GM12891 (cell line): ENCODE measurements at places on chromosomes 4 and X.

- no peak for DNase-seq
These were observed 30.1 kb downstream of the RTL5 start for GRCh38 chrX:72101597-72102037.

GRCh38 chr4:53605783-53606182 lies 14.5 kb upstream of the LNX1 start:
- DNase-seq, result no peak

GRCh38 chrX:137031517-137032340 lies 2.1 kb downstream of the GPR101 start:
- no peak for DNase-seq

- no peak for DNase-seq
These were observed 1.9 kb downstream of the EVC start for GRCh38 chr4:5712931-5713330.

GRCh38 chr4:22957774-22958309 lies 265.1 kb downstream of the GBA3 start:
- DNase-seq, result no peak

GRCh38 chr4:3174371-3175338 lies 74.3 kb upstream of the MSANTD1 start:
- DNase-seq, result no peak

GRCh38 chrX:7244405-7244804 lies 96.5 kb upstream of the PUDP start:
- no peak for DNase-seq

- DNase-seq, result no peak
These were observed 453.3 kb upstream of the INTU start for GRCh38 chr4:127179256-127180087.

- no peak for DNase-seq
These were observed 115.6 kb upstream of the SCML1 start for GRCh38 chrX:17621566-17622270.

DNA sequence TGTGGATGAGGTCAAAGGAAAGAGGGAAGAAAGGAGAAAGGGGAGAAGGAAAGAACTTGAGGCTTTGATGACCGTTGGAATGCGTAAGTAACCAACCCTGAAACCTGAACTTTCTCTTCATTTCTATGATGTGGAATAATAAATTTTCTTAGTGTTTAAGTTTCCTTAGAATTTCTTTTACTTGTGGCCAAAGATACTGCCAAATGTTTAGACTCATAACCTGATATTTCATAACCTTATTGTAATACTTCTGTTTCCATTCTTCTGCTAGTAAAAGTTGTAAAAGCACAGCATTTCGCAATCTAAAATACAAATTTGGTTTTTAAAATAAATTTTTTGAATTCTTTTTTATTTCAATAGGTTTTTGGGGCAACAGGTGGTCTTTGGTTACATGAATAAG lies 258.5 kb upstream of the GIMD1 start:
- no peak for DNase-seq

DNA sequence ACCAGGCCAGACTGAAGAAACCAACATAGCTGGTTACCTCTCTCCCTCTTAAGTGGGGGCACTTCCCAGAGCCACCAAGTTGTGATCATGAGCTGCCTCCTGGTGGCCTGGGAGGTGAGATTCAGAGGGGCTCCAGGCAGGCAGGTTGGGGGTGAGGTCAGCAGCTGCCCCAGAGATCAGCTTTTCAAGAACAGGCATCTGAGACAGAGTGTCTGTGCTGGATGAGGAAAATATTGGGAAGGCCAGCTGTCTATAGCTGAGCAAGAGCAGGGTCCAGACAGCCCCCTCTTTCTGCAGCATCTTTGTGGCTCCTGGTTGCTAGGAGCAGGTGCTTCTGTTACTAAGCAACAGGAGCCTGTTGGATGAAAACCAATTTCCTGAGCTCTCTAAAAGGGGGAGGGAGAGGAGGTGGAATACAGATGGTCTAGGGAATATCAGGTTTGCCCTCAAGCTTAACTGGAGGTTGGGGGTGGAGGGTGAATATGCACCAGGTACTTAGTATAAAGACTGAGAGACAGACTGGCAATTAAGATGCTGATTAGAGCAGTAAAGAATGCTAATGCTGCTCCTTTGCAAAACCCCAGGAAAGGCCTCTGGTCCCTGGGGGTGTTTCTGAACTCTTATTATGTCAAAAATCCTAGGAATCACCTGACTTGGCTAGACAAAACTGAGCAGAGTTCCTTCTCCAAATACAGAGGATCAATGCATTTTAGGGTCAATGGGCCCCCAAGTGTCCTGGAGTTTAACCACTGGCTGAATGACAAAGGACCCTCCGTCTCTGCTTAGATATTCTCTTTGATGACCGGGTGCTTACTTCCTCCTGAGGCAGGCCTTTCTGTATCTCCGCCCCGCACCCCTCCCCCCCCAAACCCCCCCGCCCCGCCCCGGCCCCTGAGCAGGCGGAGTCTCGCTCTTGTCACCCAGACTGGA lies 21.4 kb downstream of the ZCCHC13 start:
- DNase-seq, result no peak

GRCh38 chrX:38886112-38886511 lies 84.9 kb downstream of the MID1IP1 start:
- DNase-seq, result no peak

GRCh38 chr4:40957281-40957680 lies 207.5 kb downstream of the NSUN7 start:
- no peak for DNase-seq

GRCh38 chr4:10746371-10747171 lies 62.0 kb upstream of the CLNK start:
- no peak for DNase-seq

DNA sequence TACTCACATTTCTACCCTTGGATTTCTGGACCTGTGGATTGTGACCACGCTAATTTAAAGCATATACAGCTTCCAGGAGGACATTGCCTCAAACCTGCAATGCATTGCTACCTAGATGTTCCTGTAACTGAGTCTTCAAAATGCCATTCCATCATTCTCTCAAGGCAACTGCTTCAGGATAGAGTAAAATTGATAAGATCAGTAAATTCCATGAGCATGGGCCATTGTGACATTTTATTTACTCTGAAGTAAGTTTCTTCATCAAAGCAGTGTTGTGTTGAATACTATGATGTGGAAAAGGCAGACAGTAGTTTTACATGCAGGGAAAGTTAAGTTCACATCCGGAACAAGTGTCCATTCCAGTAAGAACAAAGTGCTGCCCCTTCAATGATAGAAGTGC lies 991.0 kb downstream of the ARAP2 start:
- DNase-seq, result no peak

DNA sequence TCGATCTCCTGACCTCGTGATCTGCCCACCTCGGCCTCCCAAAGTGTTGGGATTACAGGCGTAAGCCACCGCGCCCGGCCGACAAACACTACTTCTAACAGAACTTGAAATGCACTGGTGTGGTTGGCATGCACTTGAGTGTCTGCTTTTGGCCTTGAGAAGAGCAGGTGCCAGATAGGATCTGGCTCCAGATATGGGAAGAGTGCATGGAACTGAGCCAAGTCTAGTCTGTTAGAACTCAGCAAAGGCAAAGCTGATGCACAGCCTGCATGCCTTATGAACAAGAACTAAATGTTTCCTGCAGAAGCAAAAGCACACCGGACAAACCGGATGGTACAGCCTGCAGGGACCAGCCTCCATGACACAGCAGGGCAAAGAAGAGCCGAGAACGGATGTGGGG lies 35.1 kb upstream of the TBL1X start:
- DNase-seq, result no peak

- DNase-seq, result no peak
These were observed 132.5 kb downstream of the PTTG2 start for GRCh38 chr4:38092701-38093100.

GRCh38 chr4:186819342-186820086 lies 95.9 kb upstream of the FAT1 start:
- no peak for DNase-seq

- peak; percentile 19 for DNase-seq
These were observed 62.4 kb upstream of the PDLIM3 start for GRCh38 chr4:185597532-185598188.

DNA sequence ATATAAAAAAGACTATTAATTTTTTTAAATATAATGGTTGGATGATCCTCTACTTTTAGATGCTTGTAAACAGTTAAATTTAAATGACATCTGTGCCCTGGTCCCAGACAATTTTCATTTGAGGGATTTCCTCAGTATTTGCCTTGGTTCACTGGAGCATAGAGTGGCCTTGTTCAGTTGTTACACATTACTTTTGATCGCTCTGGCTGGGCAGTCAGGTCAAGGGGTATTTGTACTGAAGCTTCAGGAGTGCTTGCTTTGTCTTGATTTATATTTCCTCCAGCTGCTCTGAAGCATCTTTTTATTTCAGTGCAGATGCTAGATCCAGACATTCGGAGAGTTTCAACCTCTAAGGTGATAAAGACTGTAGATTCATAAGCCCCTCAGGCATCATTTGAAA lies 50.0 kb downstream of the COMMD8 start:
- DNase-seq, result no peak

GRCh38 chrX:50874876-50875275 lies 35.7 kb upstream of the BMP15 start:
- no peak for DNase-seq

- DNase-seq, result no peak
These were observed 46.1 kb upstream of the BMPR1B start for GRCh38 chr4:94711635-94712034.

DNA sequence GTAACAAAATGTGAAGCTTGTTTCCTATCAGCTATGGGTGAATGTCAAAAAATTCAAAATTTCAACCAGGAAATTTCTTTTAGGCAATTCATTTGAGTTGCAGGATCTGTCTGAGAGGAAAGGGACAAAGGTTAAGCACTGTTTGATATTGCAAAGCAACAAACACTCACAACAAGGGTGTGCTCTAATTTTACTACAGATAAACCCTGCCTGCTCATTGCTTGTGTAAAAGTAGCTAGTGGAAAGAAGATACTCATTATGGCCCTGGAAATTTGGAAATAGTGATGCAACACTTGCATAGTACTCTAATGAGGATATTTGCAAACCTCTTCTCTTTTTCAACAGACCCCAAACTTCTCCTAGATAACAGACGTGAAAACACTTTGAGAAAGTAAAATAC lies 27.1 kb downstream of the FAM47E start:
- no peak for DNase-seq

GRCh38 chr4:104475652-104476051 lies 19.0 kb downstream of the CXXC4 start:
- DNase-seq, result no peak

DNA sequence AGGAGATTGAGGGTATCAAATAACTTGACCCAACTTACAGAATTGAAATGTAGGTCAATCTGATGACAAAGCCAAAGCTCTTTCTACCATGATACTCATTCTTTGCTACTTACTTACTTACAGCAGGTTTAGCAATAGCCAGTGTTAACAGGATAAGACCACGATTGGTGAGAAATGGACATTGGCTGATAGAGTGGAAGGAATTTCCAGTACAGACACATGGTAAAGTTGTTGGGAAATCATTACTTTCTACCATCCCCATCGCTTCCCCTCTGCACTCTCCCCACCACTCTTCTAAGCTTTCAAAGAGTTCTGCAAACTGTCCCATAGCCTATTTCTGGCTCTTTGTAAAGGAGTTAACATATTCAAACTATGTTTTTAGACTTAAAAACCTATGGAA lies 119.7 kb downstream of the CHRNA9 start:
- DNase-seq, result no peak

- no peak for DNase-seq
These were observed 166.7 kb downstream of the ANTXR2 start for GRCh38 chr4:79906303-79906702.

- no peak for DNase-seq
These were observed 152.0 kb upstream of the SFRP2 start for GRCh38 chr4:153940916-153941315.

DNA sequence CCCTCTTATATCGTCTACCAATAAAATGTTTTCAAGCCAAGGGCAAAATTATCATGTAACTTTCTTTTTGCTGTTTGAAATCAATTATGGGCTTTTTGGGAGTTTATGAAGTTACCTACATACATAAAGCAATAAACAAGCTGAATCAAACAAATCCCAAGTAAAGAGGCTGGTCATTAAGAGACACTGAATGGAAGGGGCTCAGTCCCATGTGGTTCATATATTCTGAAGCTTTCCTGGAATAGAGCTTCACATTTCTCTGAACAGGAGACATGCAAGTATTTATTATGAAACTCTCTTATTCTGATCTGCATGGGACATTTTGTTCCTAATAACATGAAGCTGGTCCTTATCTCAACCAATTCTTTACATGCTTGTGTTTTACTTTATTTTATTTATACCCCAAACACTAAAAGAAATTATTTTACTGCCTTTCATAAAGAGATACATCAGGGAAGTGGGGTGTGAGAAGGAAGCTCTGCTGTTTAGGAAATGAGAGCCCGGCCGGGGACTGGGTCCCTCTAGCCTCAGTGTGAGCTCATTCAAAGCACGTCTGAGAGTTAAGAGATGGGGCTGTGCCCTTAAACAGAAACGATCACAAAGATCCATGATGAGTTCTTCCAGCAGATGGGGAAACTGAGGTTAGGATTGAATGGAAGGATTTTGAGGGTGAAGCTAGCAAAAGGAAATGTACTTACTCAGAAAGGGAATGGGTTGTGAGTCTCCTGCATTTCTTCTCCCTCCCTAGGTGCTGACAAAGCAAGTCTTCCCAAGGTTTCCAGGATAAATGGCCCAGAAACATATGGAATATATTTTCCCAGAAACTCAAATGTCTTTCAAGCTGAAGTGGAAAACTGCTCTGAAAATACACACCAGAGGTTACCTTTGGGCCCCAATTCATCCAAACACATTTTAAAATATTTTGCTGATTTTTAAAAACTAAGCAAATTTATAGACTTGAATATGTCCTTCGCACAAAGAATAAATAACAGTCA lies 93.1 kb upstream of the LNX1 start:
- no peak for DNase-seq

DNA sequence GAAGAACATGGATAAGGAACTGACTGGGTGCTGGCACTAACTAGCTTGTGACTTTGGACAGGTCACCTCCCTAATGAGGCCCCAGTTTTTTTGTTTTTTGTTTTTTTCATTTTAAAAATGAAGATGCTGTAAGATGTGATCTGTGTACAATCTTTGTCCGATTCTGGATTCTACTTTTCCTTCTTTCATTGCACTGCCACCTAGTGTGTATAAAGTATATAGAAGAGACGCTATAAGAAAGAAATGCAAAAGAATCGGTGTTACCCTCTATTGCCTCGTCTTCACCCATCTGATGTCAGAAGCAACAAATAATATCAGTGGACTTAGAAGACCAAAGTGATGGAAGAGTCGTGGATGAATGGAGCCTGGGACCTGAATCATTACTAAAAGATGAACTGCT lies 58.6 kb upstream of the P2RY10 start:
- DNase-seq, result no peak
